ENCODE measurements at places on chromosomes 5 and 9. TPM values are rescaled to one million over a fixed set of nuclear protein-coding genes. Genes with fewer than 3 reads are reported as not detected.

Gene AMBP
- not detected for total RNA-seq

Gene BAAT
- not detected for total RNA-seq

GRCh38 chr5:1000329-1000728, 8.3 kb upstream of the NKD2 start:
- DNase-seq: no peak

GRCh38 chr5:40801771-40802562, 3.8 kb upstream of the PRKAA1 start:
- no peak for DNase-seq

DNA sequence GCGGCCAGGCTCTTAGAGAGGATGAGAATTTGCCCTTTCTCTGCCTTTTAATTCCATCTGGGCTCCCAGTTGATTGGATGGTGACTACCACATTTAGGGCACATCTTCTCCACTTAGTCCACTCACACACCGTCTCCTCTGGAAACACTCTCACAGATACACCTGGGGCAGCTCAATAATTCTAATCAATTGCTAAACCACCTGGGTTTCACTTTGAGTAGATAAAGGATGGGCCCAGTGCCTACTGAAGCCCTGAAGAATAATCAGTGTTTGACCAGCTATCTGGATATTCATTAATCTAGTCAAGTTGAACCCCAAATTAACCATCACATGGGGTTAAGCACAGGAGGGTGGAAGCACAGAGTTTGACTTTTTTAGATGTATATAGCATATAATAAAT, 19.1 kb downstream of the MAN2A1 start:
- no peak for DNase-seq

GRCh38 chr9:121302341-121302740, 34.4 kb downstream of the GSN start:
- no peak for DNase-seq

- no peak for DNase-seq
Measured at GRCh38 chr9:20197976-20198685, 409.3 kb upstream of the SLC24A2 start.

GRCh38 chr9:3897631-3898030, 371.8 kb upstream of the RFX3 start:
- DNase-seq: no peak

All from cardiac muscle cell (in vitro differentiated cells and primary cell).